Stimulated activated CD8-positive, alpha-beta memory T cell treated with anti-CD3 and anti-CD28 coated beads, Interleukin-7, amount 100 ng/mL, for 1 hour (primary cell): ENCODE measurements at places on chromosomes 7 and 10.

DNA sequence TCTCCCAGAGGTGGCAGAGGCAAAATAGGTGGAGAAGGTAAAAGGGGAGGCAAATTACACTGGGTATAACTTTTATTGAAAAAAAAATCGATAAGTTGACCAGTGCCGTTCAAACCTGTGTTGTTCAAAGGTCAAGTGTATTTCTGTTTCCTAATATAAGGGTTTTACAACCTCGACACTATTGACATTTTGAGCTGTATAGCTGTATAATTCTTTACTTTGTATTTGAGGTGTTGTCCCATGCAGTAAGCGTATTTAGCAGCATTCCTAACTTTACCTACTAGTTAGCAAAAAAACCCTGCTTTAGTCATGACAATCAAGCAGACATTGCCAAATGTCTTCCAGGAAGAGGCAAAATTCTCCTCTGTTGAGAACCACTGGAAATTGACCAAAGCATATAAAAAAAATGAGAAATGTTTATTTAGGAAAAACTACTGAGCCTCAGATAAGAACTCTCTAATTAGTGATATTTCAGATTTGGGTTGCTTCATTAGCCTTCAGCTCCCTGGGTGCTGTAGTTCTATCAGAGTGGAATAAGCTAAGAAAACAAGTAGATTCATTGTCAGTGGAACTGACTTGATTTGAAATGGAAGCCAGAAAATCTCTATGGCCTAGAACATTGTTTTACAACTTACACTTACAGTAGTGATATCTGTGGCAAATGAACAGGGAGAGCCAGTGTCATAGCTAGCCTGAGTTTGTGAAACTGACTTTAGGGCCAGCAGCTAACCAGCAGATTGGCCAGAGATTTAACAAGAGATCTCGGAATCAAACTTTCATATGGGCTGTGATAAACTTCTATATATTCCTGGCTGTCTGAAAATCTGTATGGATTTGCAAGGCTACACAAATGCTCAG lies 331.6 kb downstream of the DGKB start:
- no peak for DNase-seq

- DNase-seq: no peak
Measured at GRCh38 chr10:59085711-59086502, 90.5 kb upstream of the PHYHIPL start.

- no peak for DNase-seq
Measured at GRCh38 chr7:136053689-136054485, 76.7 kb upstream of the MTPN start.

DNA sequence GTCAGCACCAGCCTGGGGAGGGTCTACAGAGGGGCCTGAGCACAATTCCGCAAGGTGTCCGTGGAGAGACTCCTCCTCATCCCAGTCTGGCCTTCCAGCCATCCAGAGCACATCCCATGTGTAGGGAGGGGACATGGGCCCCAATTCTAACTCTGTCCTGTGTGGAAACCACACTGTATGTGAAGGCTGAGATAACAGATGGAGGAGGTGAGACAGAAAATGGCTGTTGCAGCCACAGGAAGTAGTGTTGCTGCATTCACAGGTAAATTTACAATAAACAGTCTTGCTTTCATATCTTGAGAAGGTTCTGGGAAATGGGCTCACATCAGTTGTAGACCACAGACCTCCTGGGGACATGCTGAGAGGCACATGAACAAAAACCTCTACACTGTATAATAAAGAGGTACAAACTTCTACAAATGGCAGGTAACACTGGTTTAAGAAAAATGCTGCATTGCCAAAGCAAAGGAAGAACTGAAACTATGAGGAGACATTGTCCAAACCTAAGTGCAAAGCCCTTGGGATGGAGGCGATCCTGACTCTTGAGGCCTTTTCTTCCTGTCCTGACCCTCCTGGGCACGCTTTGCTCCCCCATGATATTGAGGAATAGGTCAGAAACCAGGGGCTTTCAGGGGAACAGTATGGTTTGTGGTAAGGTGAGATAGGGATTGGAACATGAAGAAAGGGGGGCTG lies 21.6 kb upstream of the GIMAP2 start:
- DNase-seq: no peak

- DNase-seq: no peak
Measured at GRCh38 chr10:69669409-69669808, 39.4 kb downstream of the FAM241B start.

- DNase-seq: no peak
Measured at GRCh38 chr7:82049891-82050533, 280.2 kb upstream of the HGF start.

DNA sequence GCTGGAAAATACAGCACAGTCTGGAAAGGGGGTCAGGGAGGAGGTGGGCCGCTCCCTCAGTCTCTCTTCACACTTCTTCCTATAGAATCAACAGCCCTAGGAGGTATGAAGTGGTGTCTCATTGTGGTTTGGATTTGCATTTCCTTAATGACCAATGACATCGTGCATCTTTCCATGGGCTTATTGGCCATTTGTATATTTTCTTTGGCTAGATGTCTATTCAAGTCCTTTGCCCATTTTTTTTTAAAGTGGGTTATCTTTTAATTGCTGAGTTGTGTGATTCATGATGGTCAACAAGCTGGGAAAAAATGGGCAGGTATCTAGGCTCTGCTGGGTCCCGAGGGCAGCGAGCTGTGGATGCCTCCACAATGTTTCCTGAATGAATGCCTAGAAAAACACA lies 29.1 kb downstream of the TMEM130 start:
- DNase-seq: no peak

- DNase-seq: no peak
Measured at GRCh38 chr10:131396121-131397050, 84.9 kb upstream of the TCERG1L start.

DNA sequence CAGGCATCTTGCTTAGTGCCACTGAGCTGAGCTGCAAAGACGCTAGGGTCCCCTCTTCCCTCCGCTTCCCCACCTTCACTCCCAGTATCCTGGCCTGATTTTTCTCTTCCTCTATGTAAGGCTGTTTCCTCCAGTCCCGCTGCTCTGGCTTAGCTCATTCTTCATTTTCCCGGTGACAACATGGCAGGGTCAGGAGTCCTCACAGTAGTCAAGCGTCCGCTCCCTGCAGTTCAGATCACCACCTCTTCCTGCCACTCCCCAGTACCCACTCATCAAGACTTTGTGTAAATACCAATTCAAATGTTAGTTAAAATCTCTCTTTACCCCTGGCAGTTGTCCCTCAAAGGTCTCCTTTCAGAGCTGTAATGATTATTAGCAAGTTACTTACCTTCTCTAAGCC lies 650.4 kb upstream of the CELF2 start:
- DNase-seq: no peak

GRCh38 chr10:128466831-128467371 lies 340.7 kb upstream of the MKI67 start:
- DNase-seq: no peak

- DNase-seq: no peak
Measured at GRCh38 chr7:8702807-8703206, 269.4 kb downstream of the NXPH1 start.

GRCh38 chr7:78226059-78226719 lies 427.6 kb downstream of the PHTF2 start:
- no peak for DNase-seq

DNA sequence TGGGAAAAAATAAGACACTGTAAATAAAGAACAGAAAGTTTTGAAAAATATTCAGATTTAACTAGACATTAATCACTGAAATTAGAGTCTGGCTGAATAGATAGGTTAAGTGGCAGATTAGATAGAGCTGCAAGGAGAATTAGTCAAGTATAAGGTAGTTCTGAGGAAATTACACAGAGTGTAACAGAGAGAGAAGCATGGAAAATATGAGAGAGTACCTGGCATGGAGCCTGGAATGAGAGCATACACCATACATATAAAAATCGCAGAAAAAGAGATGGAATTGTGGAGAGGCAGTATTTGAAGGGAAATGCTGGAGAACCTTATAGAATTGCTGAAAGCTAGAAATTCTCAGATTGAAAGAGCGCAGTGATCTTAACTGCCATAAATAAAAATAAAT lies 46.9 kb downstream of the ZNRF2 start:
- DNase-seq: no peak

DNA sequence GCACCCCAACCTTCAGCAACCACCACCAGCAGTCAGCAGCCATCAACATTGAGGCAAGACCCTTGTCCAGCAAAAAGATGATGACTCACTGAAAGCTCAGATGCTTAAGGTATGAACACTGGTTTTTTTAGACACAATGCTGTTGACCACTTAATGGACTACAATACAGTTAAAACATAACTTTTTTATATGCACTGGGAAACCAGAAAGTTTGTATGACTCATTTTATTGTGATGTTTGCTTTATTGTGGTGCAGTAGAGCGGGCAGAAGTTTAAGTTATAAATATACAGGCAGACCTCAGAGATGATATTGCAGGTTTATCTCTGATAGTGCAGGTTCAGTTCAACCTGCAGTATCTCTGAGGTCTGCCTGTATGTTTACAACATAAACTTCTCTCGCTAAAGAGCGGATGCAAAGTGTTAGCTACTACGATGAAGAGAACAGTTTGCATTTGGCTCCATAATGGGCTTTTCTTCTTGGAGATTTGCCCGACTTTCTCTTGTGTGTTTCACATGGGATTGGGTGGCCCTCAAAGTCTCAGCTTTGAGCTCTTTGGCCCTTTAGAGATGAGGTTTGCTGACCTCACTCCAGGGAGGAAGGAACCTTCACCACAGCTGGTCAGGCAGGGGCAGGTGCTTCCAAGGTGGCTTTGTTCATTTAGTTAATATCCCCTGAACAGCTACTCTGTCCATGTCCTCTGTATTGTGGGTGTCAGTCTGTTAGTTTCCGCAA lies 84.4 kb upstream of the SHH start:
- DNase-seq: no peak

- no peak for DNase-seq
Measured at GRCh38 chr7:148997497-148997896, 30.8 kb downstream of the PDIA4 start.

GRCh38 chr7:155674556-155674955 lies 30.1 kb downstream of the RBM33 start:
- DNase-seq: no peak

GRCh38 chr10:101770331-101771215 lies 5.3 kb downstream of the FGF8 start:
- no peak for DNase-seq

- DNase-seq: no peak
Measured at GRCh38 chr7:70883750-70884439, 248.0 kb upstream of the GALNT17 start.

- DNase-seq: no peak
Measured at GRCh38 chr10:589961-590680, 99.3 kb downstream of the DIP2C start.

DNA sequence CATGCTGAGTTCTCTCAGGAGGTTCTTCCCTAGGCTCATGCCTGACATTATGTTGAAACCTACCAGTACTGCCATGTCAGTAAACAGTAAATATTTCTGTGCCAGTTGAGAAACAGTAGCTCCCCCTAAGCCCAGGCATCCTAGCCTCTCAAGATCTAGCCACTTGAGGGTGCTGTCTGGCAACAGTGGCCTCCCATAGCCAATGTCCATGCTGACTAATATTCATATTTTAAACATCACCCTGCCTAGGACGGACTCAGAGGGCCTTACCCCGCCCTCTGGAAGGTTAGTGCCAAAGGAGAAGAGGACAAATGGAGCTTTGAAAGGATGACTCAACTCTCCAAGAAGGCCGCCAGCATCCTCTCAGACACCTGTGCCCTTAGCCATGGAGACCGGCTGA lies 7.7 kb downstream of the ACSM6 start:
- no peak for DNase-seq

DNA sequence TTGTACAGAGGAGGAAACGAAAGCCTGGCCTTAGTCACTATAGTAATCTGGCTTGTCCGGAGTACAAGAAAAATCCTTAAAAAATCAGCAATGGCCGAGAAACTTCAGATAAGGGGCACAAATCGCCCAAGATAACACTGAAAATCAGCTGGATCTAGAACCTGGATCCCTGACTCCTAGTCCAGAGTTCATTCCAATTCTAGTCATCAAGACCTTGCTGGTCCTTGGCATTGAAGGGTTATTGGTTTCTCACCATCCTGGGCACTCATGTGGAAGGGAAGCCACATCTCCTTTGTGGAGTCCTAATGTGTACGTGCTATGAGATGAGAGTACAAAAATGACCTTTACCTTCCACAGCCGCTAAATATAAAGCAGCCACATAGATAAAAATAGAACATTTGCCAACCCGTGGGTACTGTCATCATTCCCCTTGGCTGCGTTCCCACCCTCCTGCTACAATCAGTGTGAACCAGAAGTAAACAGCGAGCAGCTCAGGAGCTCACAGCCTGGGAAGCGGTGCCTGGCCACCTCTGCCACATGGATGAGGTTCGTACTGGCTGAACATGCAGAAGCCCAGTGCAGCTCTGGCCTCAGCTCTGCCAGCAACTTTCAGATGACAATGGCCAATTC lies 116.0 kb upstream of the PDLIM1 start:
- DNase-seq: no peak

- no peak for DNase-seq
Measured at GRCh38 chr10:29820890-29821461, 186.2 kb upstream of the SVIL start.

GRCh38 chr7:106201164-106201563 lies 83.6 kb downstream of the NAMPT start:
- no peak for DNase-seq

- DNase-seq: no peak
Measured at GRCh38 chr10:58909881-58910280, 266.6 kb upstream of the PHYHIPL start.

- DNase-seq: no peak
Measured at GRCh38 chr7:369476-370258, 79.7 kb downstream of the FOXL3 start.

DNA sequence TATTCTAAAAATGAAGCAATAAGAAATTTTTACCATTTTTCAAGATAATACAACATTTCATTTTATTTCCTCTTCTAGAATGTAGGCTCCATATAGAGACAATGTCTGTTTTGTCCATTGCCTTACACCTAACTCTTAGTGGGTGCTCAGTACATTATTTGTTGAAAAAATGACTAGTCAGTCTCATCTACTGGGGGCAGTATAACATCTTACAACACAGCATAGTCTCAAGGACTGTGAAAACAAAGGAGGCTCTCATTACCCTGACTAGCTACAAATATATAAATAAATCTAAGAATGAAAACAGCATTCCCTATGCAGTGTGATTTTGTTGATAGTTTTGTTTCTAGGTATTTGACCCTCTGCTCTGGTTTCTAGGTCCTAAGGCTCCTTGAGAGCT lies 11.6 kb downstream of the CRPPA start:
- DNase-seq: no peak

GRCh38 chr7:4687956-4688355 lies 5.9 kb downstream of the FOXK1 start:
- DNase-seq: no peak

DNA sequence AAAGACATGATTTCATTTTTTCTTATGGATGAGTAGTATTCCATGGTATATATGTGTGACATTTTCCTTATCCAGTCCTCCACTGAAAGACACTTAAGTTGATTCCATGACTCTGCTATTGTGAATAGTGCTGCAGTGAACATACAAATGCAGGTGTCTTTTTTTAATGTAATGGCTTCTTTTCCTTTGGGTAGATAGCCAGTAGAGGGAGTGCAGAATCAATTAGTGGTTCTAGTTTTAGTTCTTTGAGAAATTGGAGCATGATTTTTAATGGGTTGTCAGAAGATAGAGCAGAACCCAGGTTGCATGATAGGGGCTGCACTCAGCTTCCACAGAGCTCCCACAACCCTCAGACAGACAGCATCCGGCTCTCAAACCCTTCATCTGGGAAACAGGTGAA lies 152.9 kb upstream of the PLXDC2 start:
- no peak for DNase-seq
